ENCODE measurements at places on chromosomes 12 and 14.

GRCh38 chr12:41745593-41745992 lies 399.1 kb downstream of the GXYLT1 start:
- no peak for DNase-seq

GRCh38 chr14:72701605-72702004 lies 192.3 kb downstream of the DPF3 start:
- DNase-seq: no peak

DNA sequence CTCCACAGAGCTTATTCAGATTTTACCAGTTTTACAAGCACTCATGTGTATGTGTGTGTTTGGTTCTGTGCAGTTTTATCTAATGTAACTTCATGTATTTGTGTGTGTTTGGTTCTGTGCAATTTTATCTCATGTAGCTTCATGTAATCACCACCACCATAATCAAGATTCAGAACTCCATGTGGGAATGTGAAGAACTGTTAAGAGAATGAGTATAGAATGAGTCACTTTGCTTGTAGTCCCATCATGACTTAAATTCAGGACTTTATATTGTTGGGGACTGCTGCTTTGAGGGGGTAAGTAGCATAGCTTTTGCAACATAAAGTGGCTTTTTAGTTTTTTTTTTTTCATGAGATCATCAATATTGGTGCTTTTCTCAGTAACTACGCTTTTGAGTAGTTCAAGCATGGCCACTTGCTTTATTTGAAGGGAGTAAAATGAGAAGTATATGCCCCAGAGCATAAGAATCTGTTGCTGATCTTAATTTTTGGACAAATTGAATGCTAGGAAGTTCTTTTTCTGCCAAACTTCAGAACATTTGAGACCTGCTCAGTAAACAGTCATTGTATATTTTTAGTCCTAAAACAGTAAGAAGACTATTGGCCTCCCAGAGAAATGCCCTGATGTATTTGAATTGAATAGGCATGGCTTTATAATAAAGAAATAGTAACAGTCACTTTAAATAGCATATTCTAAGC lies 28.8 kb downstream of the PROX2 start:
- peak; percentile 40 for DNase-seq

DNA sequence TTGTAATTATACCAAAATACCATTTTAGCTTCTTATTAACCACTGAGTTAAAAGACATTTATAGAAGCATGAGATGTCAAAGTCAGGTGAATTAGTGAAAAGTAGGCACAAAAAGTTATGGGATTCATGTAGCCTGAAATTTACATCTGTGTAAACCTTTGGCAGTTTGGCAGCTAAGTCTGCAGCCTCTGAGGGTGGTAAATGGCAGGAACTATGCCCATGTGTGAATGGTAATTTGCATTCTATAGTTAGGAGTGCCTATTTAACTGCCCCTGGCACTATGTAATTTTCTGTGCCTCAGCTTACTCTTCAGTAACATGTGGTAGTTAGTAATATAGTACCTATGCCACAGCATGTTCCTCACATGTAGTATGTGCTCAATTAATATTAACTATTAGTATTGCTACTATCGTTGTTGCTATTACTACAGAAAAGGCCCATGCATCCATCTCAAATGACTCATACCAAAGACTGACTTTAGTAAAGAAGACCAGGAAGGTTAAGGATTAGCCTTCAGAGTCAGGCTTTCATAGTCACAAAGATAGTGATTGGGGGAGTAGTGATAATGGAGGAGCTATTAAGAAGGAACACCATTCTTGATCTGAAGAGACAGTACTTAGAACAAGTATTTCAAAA lies 258.7 kb upstream of the BTG1 start:
- no peak for DNase-seq

DNA sequence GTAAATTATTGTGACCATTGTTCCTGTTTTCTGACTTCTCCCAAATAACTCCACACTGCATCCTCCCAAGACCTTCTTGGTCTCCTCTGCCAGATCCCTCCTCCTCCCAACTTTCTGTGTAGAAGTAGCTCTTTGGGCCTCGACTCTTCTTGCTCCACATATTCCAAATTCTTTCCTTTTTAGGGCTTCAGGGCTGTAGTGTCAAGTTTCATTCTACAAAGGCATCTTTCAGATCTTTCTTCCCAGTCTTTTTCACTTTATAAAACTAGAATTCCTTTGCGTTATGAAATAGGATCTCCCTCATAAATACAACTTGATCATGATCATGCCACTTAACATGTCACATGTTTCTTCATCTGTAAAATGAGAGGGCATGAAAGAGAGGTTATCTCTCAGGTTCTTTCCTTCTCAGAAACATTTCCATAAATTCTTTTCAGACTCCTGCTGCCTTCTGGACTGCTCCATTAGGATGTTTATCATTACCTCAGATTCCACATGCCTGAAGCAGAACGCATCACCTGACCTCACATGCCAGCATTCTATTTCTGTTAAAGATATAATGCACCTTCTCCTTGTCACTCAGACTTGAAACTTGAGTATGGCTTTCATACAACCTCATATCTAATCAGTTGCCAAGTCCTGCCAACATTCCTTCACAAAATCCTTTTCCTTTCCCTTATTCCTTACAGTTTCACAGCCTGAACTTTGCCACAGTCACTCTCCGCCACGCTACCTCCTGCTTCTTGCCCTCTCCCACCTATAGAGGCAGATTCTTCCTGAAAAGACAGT lies 8.5 kb downstream of the SLC38A1 start:
- DNase-seq: no peak

- no peak for DNase-seq
Observed at GRCh38 chr12:98646294-98647090, 1.4 kb downstream of the APAF1 start.

GRCh38 chr12:20549108-20549719 lies 145.9 kb upstream of the SLCO1C1 start:
- no peak for DNase-seq

GRCh38 chr14:99281396-99281795 lies 9.4 kb upstream of the BCL11B start:
- no peak for DNase-seq

- DNase-seq: no peak
Observed at GRCh38 chr14:100856056-100856950, 30.4 kb downstream of the MEG3 start.

DNA sequence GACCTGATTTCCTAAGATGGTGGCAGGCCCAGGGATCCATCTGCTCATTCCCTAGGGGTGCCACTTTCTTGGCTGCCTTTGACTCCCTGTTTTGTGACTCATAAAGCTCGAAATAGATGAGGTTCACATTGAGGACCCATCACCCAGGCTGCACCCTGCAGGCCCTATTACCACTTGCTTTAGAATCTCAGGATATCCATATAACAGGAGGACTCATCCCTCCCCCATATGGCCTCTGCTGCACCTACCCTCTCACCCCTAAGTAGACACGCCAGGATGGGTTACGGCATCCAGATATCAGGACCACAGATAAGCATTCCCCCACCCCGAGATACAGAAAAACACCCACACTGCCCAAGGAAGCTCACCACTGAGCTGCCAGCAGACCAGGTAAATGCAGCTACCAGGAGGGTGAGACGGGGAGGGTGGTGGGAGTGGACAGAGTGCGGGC lies 155.7 kb downstream of the DPF3 start:
- DNase-seq: no peak

GRCh38 chr12:132395192-132395907 lies 66.0 kb upstream of the GALNT9 start:
- DNase-seq: no peak

GRCh38 chr12:47303207-47303606 lies 223.4 kb upstream of the AMIGO2 start:
- DNase-seq: no peak

GRCh38 chr12:57229634-57230380 lies at the start of gene SHMT2:
SHMT2 (plus strand) TSS chr12:57229711; CDS start chr12:57229779, 68 bp downstream.
- peak; percentile 94 for DNase-seq

- peak; percentile 22 for DNase-seq
Observed at GRCh38 chr12:91274916-91275315, 92.3 kb upstream of the DCN start.

DNA sequence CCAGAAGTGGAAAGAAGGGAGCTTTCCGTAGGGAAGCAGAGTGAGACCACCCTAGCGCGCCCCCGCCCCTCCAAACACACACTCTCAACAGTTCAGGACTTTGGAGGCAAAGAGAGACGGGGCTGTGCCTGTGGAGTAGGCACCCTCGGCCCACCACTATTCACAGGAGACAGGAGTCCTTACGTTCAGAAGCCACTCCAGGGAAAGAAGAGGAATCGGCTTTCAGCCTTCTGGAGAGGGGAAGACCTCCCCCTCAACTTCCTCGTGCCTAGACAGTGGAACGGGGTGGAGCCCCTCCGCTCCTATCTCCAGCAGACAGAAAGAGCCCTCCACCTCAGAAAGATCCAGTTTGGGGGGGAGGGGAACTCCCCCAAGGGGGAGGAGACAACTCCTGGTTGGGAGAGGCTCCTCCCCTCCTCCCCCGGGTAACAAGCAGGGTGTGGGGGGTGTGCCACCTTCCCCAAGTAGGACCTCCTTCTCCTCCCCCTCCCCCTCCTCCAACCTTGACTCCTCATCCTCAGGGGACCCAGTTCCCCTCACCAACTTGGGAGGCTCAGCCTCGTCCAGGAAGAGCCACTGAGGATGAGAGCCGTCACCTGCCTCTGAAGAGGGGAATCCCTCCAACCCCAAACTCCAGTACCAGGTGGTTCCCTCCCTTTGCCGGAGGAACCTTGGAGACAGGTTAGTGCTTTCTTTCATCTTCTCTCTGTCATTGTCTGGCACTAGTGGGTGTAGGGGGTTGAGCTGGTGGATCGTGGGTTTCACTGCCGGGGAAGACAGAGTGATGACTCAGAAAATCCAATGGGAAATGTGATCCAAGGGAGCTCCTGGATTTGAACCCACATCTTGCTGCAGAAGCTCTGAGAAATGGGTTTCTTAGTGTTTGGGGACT lies 883 bp downstream of the FOXJ2 start:
- no peak for DNase-seq

DNA sequence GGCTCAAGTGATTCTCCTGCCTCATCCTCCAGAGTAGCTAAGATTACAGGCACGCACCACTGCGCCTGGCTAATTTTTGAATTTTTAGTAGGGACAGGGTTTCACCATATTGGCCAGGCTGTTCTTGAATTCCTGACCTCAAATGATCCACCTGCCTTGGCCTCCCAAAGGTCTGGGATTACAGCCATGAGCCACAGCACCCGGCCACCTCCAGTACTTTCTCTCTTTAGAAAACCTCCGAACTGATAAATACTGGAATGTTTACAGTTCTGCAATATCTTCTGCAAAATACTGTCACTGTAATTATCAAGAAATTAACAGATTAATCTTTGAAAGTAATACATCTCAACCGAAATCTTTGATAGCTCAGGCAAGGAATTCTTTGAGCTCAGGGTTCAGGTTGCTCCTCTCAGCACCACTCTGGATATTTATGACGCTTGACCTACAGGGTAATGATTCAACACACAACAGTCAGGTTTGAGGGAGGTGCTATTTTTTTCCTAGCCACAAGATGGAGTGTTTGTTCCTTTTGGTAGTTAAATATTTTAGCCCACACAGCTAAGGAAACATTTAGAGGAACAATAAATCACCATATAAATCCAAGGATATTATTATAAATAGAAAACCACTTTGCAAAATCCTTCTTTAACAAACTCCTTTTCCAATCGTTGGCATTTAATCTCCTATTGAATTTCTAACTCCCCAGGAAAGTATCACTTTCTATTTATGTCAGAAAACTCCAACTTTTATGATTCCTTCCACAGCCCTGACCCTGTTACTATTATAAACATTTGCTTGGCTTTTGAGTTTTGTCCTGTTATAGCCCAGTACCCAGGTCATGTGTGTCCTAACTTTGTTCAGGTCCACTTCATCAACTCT lies 48.6 kb upstream of the GTF2A1 start:
- DNase-seq: peak; percentile 45

GRCh38 chr14:21106498-21107282 lies 5.8 kb downstream of the TMEM253 start:
- peak; percentile 62 for DNase-seq

GRCh38 chr12:97293541-97293940 lies 169.1 kb upstream of the RMST start:
- DNase-seq: no peak

- no peak for DNase-seq
Observed at GRCh38 chr14:22556021-22556989, 32.7 kb downstream of the DAD1 start.

DNA sequence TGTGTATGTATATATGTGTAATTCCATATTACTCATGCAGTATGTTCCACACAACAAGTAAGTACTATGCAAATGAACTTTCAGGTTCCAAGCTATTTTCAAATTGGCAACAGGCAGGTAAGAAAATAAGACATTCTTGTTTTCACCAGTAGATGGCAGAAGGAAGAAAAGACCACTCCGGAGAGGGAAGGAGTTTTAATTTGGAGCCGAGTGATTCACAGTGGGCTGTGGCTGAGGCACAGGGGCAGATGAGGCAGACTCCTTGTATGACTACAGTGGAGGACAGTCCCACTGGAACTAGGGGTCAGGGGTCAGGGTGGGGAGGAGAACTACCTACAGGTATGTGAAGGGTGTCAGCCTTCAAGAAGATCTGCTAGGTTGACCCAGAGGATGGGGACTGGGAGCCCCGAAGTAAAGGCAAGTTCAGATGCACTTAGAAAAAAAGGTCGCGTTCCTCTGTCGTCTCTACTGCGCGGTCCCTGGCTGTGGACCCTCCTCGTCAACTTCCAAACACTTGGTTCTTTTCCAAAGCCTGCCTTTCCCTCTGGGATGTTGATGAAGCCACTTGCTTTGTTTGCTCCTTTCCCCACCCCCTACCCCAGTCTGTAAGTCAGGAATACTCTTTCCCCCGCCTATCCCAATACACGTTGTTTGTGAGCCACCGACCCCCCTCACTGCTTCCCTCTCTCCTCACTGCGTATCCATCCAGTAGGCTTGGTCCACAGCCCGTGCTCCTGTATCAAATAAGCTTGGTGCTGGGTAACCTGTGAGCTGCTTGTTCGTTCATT lies 24.1 kb downstream of the DDX47 start:
- DNase-seq: peak; percentile 58

- DNase-seq: no peak
Observed at GRCh38 chr14:77327111-77327510, 6.3 kb downstream of the GSTZ1 start.

- no peak for DNase-seq
Observed at GRCh38 chr12:20601668-20602280, 93.4 kb upstream of the SLCO1C1 start.

- no peak for DNase-seq
Observed at GRCh38 chr14:83734431-83734830, 1795.5 kb upstream of the FLRT2 start.

DNA sequence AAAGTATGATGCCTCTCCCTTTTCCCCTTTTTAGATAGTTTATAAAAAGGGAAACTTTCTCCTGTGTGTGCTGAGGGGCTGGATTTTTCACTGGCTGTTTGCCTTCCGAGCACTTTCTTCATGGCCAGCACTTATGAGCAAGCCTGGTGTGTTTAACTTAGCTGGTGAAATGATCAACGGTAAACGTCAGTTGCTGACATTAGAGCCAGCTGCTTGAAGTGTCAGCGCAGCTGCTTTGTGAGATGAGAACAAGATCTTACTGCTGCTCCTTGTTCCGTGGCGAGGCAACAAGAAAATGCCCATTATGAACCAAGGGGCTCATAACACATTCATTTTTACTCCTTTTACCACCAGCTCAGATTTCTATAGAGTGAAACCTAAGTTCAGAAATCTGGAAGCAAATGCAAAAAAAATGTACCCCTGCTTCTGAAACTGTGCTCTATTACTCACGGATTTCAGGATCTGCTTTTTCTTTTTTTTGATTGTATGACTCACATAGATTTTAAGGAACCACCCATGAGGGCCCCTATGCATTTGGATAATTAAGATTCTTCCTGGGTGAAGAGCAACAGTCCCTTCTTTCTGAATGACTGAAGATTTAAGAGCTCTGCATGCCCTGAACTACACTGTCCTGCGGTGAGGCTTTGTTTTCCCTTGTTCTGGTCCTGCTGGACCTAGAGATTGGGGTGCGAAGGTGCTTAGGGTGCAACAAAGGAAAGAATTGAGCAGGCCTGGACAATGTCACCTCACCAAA lies 74.3 kb upstream of the CPM start:
- peak; percentile 29 for DNase-seq

Data from HFF-Myc (cell line).